ENCODE measurements at places on chromosomes 16 and 17.

- no peak for DNase-seq
These were observed 772 bp upstream of the NUP93 start for GRCh38 chr16:56728980-56729734.

GRCh38 chr16:65327346-65327745 is 205.5 kb upstream of the CDH11 start:
- no peak for DNase-seq

- no peak for DNase-seq
These were observed 21.7 kb downstream of the ATP6V0D1 start for GRCh38 chr16:67459066-67459860.

- DNase-seq: no peak
These were observed 819.9 kb downstream of the KCNJ2 start for GRCh38 chr17:70989280-70989679.

GRCh38 chr16:30457256-30457655 is 11.6 kb upstream of the SEPHS2 start:
- DNase-seq: no peak

DNA sequence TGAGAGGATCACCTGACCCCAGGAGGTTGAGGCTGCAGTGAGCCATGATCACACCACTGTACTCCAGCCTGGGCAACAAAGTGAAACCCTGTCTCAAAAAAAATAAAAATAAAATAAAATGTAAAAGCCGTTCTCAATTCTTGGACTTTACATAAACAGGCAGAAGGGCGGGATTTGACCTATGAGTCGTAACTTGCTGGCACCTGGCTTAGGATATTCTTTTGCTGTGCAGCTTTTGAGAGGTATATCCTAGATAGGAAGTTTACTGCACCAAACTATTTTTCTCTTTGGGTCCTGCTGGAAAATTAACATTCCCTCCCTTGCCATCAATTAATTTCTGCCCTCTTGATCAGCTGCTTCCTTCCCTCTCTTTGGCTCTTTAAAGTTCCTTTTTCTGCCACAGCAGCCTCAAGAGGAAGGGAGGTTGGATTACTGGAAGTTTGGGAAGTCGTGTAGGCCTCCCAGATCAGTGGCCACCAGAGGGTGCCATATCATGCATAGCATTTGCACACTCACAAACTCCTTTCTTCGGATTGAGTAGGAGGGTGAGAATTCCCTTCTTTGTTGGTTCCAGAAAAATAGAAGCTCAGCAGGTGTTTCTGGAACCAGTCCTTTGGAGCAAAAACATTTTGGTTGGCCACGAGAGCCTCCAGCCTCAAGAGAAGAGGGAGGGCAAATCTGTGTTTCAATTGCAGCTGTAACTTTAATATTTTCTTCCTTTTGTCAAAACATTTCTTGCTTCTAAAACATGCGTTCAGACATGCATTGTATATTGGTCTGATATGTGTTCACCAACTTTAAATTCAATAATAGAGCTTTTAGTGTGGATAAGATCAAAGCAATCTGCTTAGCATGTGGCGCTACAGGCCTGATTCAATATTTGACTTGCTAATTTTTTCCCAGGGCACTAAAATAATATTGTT is 147.3 kb downstream of the CCDC182 start:
- DNase-seq: peak; percentile 45

DNA sequence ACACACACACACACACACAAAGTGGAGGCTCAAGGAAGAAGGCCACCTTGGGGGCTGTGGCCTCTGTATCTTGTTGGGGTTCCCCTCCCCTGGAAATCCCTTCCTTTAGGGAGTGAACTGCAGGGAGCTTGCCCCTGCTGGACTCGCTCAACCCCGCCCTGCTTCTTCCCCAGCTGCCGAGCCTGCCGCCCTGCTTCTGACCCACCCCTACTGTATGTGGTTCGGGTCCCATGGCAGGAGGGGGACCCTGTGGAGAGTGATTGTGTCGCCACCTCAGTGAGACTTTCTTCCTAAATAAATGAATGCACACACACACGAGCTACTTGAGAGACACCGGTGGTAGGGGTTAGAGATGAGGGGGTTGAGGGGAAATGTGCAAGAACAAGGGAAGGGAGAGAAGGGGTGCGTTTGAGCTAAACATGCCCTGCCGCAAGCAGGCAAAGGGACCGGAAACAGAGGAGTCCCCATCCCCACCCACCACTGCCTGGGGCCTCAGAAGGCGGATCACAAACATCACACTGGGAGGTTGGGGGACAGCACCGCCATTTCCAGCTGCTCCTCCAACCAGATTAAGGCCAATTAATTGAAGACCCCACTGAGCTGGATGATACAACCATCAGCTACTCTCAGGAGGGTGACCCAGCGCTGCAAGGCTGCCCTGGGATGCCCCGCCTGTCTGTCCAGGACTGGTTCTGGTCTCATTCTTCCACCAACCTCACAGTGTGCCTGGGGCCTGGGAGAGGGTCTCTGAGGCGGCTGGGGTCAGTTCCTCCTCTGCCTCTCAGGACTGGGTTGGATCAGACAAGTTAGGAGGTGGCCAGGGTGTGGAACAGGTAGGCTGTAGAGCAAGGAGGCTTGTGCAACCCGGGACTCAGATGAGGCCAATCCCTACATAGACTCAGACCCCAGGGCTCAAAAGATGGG is 98.9 kb downstream of the SDK2 start:
- no peak for DNase-seq
